ENCODE measurements at places on chromosomes 3 and 15. TPM values are rescaled to one million over a fixed set of nuclear protein-coding genes. Genes with fewer than 3 reads are reported as not detected.

GRCh38 chr15:99452010-99452409 lies 113.8 kb upstream of the MEF2A start:
- DNase-seq: no peak

DNA sequence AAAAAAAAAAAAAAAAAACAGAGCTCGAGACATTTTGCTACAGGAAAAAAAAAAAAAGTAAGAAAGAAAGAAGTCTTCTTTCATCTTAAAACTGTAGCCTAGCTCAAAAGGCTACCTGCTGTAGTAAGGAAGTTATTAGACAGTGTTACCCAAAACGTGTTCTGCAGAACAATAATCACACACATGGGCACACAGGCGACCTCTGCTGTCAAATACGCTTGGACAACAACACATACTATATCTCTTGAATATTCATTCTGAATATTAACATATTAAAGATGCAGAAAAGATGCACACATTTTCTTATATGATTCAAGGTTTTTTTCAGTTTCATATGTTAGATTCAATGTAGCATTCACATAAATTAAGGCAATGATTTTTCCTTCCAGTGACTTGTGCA lies 215.8 kb downstream of the ROBO1 start:
- DNase-seq: no peak

GRCh38 chr3:185763347-185764005 lies 61.4 kb downstream of the IGF2BP2 start:
- DNase-seq: no peak

DNA sequence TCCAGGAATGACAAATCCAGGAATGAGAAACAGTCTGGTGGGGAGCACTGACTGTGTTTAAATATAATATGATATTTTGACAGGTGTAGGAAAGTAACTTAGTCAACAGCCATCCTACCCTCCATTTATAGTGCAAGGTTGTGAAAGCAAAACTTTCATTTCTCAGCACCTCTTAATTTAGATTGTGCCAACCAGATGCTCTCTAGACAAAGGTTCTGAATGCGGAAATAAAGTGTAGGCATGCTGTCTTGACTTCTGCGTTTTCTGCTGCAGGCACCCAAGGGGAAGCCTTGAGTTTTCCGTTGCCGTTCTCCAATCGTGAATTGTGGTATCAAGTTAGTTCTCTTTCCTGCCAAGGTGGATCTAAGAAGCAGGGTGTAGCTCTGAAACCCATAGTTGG lies 261.9 kb upstream of the SUCLG2 start:
- no peak for DNase-seq

- no peak for DNase-seq
These were observed 34.9 kb upstream of the MEIS2 start for GRCh38 chr15:37135225-37135624.

DNA sequence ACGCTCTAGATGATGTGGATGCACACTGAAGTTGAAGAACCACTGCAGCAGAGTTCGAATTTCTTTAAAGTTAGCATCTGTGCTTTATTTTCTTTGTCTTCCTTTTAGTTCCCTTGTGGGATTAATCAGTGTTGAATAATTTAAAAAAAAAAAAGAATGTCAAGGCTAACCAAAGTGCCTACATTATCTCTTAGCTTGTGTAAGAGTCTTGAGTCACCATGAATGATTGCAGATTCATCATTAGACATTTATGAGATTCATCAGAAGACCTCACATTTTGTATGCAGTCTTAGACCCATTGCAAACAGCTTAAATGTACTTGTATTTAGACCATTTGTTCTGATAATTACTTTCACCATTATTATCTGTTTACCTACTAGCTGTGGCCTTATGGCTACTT lies 182.2 kb downstream of the FNDC3B start:
- no peak for DNase-seq

- no peak for DNase-seq
These were observed 261.8 kb downstream of the EPHB1 start for GRCh38 chr3:135056733-135057310.

DNA sequence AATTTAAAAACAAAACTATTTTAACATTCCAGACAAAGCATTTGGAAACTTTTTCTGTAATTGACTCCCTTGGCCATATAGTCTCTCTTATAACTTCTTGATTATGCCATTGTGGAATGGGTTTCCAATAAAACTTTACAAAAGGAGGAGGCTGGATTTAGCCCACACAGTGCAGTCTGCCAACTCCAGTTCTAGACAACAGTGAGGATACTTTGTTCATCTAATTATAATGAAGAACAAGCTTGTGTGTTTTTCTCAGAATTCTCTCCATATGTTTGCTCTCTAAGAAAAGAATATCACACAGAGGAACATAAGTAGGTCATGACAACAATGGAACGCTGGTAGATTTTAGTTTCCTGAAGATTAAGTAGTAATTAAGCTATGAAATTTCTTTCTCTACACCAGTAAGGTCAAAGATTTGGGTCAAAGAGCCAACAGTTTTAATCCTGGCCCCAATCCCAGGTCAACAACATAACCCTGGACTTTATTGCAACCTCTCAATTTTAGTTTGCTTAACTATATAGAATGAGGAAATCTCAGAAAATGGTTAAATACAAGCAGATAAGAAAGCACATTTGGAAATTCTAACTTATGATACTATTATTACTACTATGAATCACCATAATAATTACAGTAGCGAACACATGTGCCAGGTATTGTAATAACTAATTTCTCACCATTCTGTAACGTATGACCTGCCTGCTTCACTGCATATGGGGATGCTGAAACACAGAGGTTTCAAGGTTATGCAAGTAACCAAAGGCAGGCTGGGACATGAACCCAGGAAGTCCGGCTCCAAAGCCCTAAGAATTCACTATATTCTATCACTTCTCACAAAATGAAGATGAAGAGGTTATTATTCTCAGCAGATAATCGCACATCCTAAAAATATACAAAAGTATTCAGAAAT lies 65.7 kb downstream of the TJP1 start:
- no peak for DNase-seq

- no peak for DNase-seq
These were observed 88.1 kb downstream of the DHX30 start for GRCh38 chr3:47890828-47891612.

GRCh38 chr3:188408831-188409230 lies 254.9 kb downstream of the LPP start:
- no peak for DNase-seq

DNA sequence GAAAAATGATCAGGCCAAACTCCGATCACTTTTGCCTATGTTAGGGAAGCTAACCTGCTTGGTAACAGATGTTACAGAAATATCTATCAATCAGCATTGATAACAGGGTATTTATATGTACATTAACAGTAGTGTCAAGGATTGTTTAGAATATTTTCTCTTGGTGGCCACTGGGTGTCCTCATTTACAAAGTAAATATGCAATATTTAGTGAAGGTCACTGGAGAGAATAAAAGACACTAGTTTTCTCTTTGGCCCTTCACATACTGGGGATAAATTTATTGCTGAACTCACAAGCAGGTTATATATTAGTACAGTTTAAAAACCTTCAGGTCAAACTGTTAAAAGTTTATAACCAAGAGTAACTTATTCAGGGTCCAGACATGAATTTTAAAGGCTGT lies 69.0 kb downstream of the TIGIT start:
- no peak for DNase-seq

- DNase-seq: no peak
These were observed 26.7 kb downstream of the PDCD6IP start for GRCh38 chr3:33825111-33825510.

DNA sequence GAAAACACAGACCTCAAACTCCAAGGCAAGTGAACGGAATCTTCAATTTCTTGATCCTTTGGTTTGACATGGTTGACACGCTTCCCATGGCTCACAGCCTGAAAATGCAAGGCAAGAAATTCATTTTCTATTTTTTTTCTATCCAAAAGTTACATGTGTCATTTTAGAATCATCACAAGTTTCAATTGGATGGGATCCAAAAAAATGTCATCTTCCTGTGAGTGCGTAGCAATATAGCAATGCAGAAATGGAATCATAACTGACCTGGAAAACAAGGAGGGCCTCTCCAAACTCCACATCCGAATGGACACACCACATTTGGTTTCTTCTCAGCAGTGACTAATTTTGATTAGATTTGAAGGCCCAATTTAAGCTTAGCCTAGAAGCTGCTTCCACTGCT lies 175.8 kb upstream of the ATP11B start:
- no peak for DNase-seq

DNA sequence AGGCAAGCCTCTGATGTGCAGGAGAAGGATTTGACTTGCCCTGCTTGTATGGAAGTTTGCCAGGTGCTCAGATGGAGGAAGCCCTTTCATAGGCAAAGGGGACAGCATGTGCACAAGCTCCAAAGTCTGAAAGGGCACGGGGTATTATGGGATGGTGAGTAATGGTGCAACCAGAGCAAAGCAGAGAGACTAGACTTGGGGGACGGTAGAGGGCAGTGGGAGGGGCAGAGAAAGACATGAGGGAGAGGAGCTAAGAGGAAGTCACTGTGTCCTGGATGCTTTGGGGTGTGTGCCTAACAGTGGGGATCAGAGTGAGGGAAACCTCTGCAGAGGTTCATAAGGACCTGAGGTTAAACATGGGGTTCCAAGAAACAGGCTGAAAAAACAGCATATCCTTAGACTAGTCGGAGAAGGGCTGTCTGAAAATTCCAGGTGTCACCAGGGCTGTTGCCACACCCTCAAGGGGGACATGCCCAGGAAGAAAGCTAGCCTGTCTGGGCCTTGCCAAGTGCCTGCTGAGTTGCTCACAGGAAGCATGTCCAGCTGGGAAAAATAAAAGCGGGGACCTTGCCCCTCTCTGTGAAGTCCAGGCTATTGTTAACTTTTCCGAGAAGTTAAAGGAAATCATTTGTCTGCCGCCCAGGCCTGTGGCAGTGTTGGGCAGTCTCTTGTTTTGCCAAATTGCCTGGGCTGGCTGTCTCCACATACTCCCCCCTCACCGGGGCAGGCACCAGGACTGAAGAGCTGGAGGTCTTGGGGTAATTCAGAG lies 47.1 kb downstream of the HRH1 start:
- DNase-seq: no peak

- DNase-seq: no peak
These were observed 84.5 kb downstream of the ATP2B2 start for GRCh38 chr3:10420745-10421475.

DNA sequence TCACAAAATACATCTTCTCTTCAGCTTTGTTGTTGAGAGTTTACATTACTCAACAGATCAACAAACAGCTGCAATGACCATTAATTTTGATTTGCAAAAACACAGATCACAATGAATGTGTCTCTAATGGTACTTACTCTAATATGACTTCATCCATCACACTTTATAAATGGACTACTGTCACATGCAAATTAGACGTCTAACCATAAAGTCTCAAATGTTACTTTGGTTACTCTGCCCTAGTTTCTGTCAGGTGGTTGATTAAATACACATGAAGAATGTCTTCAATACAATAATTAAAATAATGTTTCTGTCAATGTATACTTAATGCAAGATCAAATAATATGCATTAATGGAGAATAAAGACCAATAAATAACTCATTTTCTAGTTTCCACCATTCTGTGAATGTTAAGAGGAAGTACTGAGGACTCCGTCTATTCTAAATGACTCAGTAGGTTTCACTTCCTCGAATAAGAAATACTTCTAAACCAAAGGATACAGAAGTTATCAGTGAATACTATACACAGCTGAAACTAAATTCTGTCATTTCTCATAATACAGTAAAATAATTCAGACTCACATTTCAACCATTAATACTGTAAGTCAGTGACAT lies 145.8 kb downstream of the CBLB start:
- DNase-seq: no peak

Gene PAK6
- 2.0 TPM for polyA plus RNA-seq

Gene CHRNA3
- 2.6 TPM for polyA plus RNA-seq

Gene ANKRD34C
- not detected for polyA plus RNA-seq

Gene RLBP1
- polyA plus RNA-seq: not detected

Gene PEAK1
- 15.7 TPM for polyA plus RNA-seq

Gene COL6A5
- polyA plus RNA-seq: 5.0 TPM

Gene NUP210
- 1.8 TPM for polyA plus RNA-seq

Gene PLXNB1
- polyA plus RNA-seq: 65.7 TPM

Gene RAB5A
- polyA plus RNA-seq: 35.9 TPM

Gene HRG
- 0.46 TPM for polyA plus RNA-seq

Gene CCR8
- polyA plus RNA-seq: not detected
